ENCODE measurements at places on chromosomes 3 and 15.

DNA sequence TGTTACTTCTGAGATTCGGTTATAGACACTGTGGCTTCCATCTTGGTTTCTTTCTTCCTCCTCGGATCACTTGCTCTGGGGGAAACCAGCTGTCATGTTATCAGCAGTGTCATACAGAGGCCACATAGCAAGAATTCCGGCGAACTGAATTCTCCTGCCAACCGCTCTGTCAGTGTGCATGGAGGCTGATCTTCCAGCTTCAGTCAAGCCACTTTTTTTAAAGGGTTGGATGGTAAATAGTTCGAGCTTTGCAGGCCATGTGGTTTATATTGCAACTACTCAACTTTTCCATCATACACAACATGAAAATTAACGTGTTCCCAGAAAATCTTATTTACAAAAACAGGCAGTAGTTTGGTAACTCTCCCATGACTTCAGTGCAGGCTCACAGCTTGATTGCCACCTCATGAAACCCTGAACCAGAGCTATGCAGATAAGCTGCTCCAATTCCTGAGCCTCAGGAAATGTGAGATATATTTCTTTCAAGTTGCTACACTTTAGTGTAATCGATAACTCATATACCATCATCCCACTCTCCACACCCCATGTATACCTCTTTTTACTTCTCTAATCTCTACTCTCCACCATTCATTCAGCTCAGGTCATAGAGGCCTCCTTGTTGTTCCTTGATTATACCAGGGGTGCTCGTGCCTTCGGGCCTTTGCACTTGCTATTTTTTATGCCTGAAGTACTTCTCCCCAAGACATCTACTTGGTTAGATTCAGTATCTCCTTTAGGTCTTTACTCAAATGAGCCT lies 7.2 kb downstream of the RPL22L1 start:
- no peak for DNase-seq

DNA sequence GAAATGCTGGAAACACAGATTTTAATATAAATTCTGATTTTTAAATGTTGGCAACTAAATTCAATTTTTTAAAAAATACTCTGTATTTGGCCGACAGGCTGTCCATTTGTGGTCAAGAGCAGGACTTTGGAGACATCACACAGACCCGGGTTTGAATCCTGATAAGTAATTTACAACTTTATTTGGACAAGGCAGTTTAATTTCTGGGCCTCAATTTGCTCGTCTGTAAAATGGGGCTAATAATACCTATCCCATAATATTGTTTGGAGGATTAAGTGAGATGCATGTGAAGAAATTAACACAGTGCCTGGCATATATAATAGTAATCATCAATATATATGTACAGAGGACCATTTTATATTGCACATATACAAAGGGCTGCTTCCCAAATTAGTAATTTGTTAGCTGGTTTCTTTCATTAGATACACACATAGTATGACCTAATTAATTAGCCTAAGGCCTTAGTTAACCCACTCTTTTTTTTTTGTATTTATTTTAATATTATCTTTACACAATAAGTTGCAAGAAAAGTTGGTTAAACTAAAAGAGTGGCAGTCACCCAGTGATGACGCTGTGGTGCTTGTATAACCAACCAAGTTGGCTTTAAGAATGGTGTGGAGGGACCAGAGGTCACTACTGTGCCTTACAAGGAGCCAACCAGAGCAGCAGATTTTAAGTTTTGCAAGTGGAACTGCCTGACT lies 665 bp downstream of the PIGB start:
- no peak for DNase-seq

DNA sequence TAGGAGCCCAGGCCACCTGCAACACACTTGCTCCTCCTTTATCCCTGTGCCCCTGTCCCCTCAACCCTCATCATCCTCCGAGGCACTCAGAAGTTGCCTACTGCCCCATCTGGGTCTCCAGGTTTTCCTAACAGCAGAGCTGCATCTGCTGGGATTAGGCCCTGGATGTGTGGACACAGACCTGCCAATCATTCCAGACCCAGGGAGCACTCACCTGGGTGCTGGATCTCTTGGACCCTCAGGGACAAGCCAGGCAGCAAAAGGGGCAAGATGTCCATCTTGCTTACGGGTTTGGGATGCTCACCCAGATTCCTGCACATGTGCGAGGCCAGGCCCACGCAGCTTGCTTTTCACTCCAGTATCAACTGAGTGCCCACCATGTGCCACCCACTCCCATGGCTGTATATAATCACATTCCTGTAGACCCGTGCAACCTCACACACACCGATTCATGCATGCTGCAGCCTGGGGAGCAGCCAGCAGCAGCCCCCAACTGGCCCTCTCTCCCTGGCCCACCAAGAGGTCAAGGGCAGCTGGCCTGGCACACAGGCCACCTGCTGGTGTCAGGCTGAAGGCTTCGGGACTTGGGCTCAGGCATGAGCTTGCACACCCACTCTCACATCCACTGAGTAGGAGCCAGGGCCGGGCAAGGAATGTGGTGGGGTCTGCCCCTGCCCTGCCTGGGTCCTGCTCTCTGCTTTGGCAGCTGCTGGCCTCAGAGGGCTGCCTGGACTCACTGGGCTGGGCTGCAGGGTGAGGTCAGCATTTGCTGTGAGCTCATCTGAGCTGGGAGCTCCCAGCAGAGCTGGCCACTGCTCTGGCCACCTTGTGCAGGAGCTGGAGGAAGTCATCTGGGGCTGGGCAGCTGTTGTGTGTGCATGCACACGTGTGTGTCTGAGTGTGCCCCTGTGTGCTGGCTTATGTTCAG lies 14.9 kb downstream of the PRKCD start:
- no peak for DNase-seq

GRCh38 chr3:172033396-172033795 lies 6.0 kb upstream of the FNDC3B start:
- no peak for DNase-seq

GRCh38 chr3:45654397-45654944 lies 34.7 kb upstream of the SACM1L start:
- DNase-seq: no peak

- DNase-seq: no peak
These were observed 265.8 kb downstream of the TAFA4 start for GRCh38 chr3:68666429-68667136.

DNA sequence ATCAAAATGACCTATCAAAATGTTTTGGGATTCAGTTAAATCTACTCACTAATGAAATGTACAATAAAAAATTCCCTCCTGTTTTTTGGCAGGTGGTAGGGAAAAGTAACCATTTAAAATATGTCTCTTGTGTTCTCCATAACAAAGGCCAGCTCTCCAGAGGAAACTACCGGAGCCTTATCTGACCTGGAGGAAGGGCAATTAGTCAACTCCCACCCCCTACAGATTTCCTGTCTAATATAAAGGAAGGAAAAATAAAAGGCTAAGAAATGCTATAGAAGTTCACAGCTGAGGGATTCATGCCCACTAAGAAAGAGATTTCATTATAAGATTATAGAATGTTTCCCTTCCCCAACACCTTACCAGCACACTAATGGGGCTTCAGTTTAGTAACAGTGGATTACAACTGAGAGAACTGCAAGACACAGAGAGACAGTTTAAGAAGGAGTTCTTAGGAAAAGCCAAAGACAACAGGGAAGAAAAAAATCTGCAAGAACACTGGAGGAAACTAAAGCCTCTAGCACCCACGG lies 376.5 kb upstream of the KCNMB2 start:
- no peak for DNase-seq

- DNase-seq: no peak
These were observed 33.6 kb downstream of the TMEM212 start for GRCh38 chr3:171876680-171877147.

DNA sequence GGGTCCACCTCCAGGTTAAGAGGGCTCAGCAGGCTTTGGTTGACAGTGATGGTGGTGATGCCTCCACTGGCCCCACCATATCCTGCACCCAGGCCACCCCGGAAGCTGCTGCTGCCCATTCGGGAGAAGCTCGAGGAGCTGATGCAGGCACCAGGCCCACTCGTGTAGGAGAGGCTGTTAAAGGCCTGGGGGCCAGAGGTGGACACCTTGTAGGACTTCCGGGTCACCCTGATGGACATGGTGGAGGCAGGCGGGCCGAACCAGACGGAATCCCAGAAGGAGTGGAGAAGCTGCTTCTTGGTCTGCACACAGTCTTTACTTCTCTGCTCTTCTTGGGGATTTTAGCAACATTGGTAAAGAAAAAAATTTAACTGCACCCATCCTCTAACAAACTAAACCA lies 65.2 kb upstream of the CDAN1 start:
- no peak for DNase-seq

GRCh38 chr3:179421500-179421899 lies 29.8 kb downstream of the GNB4 start:
- DNase-seq: peak; percentile 10

DNA sequence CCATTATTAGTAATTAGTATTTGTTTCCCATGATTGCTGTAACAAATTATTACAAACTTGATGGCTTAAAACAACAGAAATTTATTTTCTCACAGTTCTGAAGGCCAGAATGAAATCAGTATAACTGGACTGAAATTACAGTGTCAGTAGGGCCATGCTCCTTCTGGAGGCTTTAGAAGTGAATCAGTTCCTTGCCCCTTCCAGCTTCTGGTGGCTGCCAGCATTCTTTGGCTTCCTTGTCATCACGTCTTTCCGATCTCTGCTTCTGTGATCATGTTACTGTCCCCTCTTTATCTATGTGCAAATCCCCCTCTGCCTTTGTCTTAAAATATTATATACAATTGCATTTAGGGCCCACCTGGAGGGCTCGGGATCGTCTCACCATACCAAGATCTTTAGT lies 92.0 kb downstream of the FOXB1 start:
- no peak for DNase-seq

- DNase-seq: no peak
These were observed 383.4 kb upstream of the GBE1 start for GRCh38 chr3:82144811-82145210.

DNA sequence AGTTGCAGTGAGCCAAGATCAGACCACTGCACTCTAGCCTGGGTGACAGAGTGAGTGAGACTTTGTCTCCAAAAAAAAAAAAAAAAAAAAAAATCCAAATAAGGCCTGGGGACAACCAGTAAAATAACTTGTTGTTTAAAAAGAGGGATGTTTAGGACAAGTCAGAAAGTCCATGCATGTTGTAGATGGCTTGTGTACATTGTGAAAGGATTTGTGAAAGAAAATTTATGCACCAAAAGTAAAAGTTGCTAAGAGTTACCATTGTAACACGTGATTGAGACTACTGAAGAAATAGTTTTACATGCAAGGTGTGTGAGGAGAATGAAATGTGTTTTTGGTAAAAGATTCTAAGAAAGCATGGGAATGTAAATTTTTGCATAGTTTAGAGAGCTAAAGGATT lies 35.7 kb upstream of the SEC61A1 start:
- no peak for DNase-seq

- DNase-seq: no peak
These were observed 14.5 kb upstream of the ONECUT1 start for GRCh38 chr15:52804526-52805081.

GRCh38 chr3:34955680-34956079 lies 683.6 kb upstream of the ARPP21 start:
- no peak for DNase-seq

DNA sequence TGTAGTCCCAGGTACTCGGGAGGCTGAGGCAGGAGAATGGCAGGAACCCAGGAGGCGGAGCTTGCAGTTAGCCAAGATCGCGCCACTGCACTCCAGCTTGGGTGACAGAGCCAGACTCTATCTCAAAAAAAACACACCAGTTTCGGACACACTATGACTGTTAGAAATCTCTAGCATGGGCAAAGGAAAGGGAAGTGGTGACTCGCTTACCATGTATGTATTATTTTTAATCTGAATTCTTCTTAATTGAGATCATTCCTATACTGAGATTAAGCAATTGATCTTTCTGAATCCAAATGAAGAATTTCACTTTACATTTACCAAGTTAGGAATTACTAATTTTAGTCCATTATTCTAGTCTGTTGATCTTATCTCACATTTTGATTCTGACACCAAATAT lies 459.2 kb upstream of the ALCAM start:
- DNase-seq: no peak

DNA sequence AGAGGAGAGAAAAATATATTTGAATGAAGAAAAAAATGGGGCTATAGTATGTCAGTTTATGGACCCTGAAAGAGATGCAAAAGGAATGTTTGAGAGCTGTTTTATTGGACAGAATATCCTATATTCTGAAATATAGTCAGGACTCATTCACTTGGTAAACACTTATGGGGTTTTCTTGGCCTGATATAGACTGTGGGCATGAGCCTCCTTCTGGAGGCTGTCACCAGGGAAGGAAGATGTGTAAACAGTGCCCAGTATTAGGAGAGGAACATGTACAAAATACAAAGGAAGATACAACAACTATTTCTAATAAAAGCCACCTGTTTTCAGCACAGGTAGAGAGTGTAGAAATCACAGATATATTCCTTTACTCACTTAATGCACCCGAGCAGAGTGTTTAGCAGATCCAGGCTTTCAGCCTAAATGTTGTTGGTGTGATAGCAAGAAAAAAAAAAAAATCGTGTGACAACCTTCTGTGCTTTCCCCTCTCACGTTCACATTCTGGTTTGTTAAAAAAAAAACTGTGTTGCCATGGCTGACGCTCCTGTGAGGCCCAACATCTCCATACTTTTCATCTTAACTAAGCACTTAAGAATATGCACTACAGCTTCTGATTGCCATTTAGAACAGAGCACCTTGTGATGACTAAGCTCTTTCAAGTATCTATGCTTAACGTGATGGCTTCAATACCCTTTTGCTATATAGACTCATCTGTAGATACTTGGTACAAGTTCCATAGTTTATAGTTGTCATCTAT lies 134.1 kb downstream of the MBNL1 start:
- no peak for DNase-seq

GRCh38 chr3:188433521-188434150 lies 279.7 kb downstream of the LPP start:
- DNase-seq: no peak

DNA sequence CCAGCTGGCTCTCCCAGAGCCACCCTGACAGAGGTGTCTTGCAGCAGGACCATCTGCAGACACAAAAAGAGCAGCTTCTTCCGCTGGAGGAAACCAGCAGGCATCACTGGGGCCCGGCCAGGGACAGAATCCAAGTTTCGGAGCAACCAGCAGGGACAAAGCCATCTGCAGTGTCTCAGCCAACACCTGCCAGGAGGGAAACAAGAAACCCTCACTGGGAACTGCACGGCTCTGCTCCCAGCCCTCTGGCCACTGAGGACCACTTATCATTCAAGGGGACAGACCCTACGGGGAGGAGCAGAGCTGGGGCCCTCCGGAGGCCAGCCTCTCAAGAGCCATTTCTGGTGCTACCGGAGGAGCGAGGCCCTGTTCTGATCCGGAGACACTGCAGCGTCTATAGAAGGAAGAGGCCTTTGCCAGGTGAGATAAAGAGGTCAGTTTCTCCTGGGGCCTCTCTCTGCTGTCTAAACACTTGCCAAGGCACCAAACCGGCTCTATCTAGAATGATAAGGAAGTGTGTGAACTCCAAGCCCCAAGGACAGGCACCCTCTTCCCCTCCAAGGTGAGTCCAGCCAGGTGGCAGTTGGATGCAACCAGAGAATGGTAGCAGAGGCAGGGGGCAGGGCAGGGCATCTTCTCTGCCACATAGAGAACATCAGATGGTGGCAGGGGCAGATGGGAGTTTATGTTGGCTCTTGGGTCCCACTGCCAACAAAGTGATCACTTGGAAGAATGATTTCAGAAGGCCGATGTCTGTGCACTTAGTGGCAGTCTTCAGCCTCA lies 89.0 kb downstream of the CHSY1 start:
- peak; percentile 85 for DNase-seq

All from cerebellum (tissue), 4 donors.